Stimulated activated CD4-positive, alpha-beta T cell treated with anti-CD3 and anti-CD28 coated beads, Interleukin-2, amount 100 ng/mL, for 4 hours (primary cell): ENCODE measurements at places on chromosomes 5 and 9.

GRCh38 chr9:127181315-127181580, 58.8 kb upstream of the ANGPTL2 start:
- no peak for DNase-seq

GRCh38 chr9:121783111-121783510, 131.7 kb downstream of the DAB2IP start:
- DNase-seq = no peak

- no peak for DNase-seq
Observed at GRCh38 chr9:4145482-4145881, 154.4 kb downstream of the GLIS3 start.

GRCh38 chr5:99331061-99331460, 402.3 kb upstream of the CHD1 start:
- DNase-seq = no peak

DNA sequence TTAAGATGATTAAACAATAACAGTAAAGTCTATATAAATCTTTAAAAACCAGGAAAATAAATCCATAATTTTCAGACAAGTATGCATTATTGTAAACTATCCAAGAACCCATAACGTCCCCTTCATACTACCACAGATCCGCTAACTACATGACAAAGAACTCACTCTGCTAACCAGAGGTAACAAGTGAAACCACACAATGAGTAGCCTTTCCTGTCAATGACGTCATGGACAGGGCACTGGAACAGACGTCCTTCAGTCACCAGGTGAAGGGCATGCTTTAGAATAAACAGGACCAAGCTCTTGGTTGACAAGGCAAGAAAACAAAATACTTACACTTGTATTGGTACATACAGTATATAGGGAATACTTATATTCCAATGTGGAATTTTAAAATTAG, 45.2 kb downstream of the RNF130 start:
- no peak for DNase-seq

DNA sequence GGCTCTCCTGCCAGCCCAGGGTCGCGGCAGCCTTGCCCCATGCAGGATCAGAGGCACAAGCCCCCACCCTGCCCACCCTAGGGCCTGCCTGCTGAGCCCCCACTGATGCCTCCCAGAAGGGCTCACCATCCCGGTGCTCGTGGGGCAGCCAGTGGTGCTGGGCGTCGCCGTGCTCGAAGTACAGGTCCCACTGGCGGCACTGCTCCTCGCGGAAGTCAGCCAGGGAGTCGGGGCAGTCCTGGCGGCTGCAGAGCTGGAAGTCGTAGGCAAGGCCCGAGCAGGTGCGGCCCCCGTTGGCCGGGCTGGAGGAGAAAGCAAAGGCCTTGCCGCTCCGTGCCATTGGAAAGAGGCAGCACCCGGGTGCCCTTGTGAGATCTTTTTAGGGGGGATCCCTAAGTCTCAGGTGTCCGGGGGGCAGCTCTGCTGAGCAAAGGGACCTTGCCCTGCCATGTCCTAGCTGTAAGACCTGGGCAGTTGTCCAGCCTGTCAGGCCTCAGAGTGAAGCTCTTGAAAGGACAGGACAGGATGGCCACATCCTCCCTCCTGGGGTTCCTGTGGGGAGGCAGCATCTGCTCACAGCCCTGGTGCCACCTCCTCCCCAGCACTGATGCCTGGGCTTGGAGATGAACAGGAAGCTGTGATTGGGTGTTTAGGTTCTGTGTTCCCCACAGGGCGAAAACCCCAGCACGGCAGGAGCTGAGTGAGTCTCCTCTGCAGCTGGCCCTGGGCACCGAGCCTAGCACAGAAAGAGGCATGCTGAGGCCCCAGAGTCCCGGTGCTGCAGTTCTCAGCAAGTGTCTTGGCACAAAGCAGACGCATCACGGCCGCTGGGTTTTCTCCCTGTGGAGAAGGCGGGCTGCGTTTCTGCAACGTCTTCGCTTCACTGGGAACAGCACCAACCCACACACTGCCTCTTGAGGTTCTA, 77.7 kb downstream of the ZNF354C start:
- no peak for DNase-seq

- DNase-seq = no peak
Observed at GRCh38 chr9:3508078-3508431, 17.7 kb downstream of the RFX3 start.

GRCh38 chr5:55440188-55440646, 94.5 kb downstream of the PLPP1 start:
- DNase-seq = peak; percentile 37
